Stimulated activated CD4-positive, alpha-beta T cell treated with anti-CD3 and anti-CD28 coated beads, Interleukin-4, amount 100 ng/mL, for 4 hours (primary cell): ENCODE measurements at places on chromosomes 4 and X.

GRCh38 chr4:185017964-185018772 lies at the start of gene HELT:
Gene HELT, plus strand, starts transcription at chr4:185018490. Its CDS starts 439 bp downstream, at chr4:185018929.
- DNase-seq, result no peak

GRCh38 chr4:77992581-77992980 lies 64.5 kb upstream of the FRAS1 start:
- DNase-seq, result no peak

DNA sequence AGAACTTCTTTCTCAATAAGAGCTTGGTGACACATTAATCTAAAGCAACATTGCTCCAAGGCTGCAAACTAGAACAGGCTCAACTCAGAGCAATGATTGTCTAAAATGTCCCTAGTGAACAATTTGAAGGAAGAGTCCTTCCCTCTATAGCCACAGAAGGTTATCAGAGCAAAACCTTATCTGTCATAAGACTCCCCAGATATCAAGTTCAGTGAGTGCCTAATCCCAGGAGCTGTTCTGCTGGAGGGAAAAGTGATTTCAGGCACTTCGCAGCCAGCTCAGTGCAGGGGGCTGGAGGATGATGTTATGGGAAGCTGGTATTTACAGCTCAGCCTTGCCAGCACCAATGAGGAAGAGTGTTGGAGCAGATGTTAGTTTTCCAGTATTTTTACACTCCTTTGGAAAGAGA lies 497.5 kb downstream of the INPP4B start:
- DNase-seq, result no peak

GRCh38 chr4:73189274-73189810 lies 69.3 kb downstream of the ANKRD17 start:
- no peak for DNase-seq

- DNase-seq, result no peak
Observed at GRCh38 chrX:150262456-150262855, 100.7 kb upstream of the MAMLD1 start.

GRCh38 chr4:150794706-150795105 lies 212.8 kb downstream of the MAB21L2 start:
- DNase-seq, result no peak

- DNase-seq, result no peak
Observed at GRCh38 chrX:38500866-38501265, 60.5 kb upstream of the TSPAN7 start.

- no peak for DNase-seq
Observed at GRCh38 chrX:75151827-75152592, 4.1 kb downstream of the ABCB7 start.

DNA sequence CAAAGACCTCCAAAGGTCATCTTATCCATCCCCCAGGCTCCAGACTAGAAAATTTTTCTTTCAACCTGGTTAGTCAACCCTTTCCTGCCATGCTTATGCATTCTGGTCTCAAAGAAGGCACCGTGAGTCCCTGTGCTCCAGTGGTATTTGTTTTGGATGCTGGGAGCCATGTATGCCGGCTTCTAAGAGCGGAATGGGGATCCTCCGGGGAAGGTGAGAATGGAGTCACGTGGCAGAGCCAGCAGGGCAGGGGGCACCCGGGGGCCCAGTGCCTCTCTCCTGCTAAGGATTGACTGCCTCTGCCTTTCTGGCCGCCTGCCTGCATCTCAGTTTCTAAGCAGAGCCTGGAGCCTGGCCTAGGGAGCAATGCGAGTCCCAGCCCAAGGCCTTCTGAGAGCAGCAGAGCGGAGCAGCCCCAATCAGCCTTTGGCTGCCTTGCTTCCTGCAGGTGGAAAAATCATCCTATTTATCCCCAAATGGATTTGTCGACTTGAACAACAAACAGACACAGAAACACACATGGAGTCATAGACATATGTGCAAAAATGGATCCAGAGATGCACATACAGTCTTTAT lies 141.0 kb downstream of the PJA1 start:
- DNase-seq, result no peak

- DNase-seq, result no peak
Observed at GRCh38 chr4:95957054-95957453, 117.2 kb downstream of the PDHA2 start.

GRCh38 chr4:21198683-21199082 lies 498.4 kb downstream of the PACRGL start:
- no peak for DNase-seq

- DNase-seq, result no peak
Observed at GRCh38 chr4:127450276-127450675, 182.5 kb upstream of the INTU start.

GRCh38 chr4:41930139-41930831 lies 4.9 kb upstream of the TMEM33 start:
- DNase-seq, result no peak

DNA sequence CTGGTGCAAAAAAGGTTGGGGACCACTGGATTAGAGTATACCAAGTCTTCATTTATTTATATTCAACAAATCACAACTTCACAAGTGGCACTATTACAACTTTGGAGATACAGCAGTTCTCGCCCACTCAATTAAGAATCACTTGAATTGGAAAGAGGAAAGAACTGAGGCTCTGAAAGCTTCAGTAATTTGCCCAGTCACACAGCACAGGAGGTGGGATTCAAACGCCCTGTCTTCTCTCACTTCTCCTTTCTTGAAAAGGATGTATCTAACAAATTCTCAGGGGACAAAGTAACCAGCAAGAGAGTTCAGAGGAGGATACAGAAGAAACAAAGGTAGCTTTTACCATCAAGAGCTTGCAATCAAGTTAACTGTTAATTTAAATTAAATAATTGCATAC lies 12.4 kb downstream of the SMIM14 start:
- no peak for DNase-seq

GRCh38 chrX:10949541-10949940 lies 161.6 kb upstream of the HCCS start:
- DNase-seq, result no peak

- DNase-seq, result no peak
Observed at GRCh38 chr4:108596344-108596743, 24.0 kb upstream of the RPL34 start.

DNA sequence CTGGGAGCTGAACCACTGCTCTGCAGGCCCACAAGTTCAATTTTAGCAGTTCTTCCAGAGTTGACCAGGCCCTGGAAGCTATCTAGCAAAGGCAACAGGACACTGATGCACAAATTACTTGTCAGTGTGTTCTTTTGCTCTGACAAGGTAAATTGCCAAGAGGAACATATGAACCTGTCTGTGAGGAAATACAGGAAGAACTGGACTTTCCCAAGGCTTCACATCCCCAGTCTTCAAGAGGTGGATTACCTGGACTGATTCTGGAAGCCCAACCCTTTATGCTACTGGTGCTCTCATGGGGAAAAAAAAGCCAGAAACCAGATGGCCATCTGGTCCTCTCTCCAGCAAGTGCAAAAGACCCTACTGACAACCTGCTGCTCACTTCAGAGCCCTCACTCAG lies 1.9 kb upstream of the TMEM185A start:
- DNase-seq, result no peak

DNA sequence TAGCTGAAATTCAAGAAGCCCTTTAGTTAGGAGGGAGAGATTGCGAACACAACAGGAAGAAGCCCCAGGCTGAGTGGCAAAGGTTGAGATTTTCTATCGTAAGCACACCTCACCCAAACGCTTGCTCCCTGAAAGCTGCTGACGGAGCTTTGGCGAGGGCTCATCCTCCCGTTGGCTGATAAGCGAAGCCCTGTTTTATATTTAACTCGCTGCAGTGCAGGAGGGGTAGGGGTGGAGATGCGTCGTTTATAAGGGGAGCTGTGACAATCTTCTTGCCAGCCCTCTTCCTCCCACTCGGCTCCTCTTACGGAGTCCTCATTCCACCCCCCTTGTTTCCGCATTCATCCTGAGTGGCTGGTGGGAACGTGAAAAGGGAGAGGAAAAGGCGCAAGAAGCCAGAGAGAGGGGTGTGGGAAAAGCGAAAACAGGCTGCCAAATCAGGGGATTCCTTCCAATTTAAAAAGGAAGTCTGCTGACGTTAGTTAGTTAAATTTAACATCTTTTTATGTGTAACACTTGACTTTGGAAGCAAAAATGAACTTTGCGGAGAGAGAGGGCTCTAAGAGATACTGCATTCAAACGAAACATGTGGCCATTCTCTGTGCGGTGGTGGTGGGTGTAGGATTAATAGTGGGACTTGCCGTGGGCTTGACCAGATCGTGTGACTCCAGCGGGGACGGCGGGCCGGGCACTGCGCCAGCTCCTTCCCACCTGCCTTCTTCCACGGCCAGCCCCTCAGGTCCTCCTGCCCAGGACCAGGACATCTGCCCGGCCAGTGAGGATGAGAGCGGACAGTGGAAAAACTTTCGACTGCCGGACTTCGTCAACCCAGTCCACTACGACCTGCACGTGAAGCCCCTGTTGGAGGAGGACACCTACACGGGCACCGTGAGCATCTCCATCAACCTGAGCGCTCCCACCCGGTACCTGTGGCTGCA lies at the start of gene ENPEP:
Gene ENPEP (plus strand): TSS at position 275 of the 938 bp plus-strand sequence. CDS start 260 bp downstream, at position 535.
- DNase-seq, result no peak

GRCh38 chr4:166021617-166022016 lies 148.6 kb downstream of the TLL1 start:
- DNase-seq, result no peak

DNA sequence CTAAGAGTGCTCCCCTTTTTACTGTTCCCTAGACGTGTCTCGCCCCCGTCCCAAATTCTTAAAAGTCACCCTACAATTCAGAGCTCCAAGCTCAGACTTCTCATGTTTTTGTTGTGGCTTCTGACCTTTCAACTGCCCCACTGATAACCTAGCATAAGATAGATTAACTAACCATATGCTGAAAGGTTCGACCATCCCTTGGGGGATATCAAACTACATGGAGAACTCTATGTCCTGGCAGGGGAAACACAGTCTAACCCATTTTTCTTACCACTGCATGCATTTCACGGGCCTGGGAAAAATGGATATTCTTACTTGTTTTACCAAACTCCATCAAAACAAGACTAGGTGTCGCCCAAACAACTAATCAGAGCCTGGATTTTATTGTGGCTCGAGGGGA lies 236.4 kb upstream of the MID1 start:
- no peak for DNase-seq

DNA sequence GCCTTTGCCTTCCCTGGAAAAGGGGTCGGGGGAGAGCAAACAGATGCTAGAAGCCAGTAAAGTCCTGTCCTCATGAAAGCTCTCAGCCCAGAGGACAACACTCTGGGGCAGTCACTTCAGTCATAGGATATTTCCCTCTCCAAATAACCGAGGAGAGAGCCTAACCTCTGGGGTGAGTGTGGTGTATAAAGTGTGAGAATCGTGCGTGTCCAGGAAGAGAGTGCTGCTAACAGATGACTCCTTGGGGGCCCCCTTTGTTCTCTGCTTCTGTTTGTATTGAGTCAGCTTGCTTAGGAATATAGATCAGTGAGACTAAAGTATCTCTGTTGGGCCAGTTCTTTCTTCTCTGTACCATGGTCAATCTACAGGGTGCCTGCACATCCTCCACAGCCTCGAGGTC lies 247.2 kb downstream of the PALLD start:
- no peak for DNase-seq

DNA sequence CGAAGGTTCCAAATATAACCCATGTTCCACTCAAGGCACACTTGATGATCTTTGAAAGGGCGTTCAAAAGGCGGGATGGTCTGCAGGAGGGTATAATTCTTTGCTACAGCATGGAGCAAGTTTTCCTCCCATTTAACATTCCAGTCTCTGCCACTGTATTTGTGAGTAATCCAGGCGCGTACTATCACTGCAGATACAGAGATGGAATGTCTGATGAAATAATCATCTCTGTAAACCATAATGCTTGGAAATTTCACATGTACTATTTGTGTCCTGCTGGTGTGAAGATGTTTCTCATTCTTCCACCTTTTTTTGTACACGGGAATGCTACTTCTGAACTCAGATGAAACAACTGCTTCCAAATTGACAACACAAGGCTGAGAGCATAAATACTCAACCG lies 15.5 kb downstream of the SEL1L3 start:
- DNase-seq, result no peak

- DNase-seq, result no peak
Observed at GRCh38 chr4:170089668-170090351, at the start of gene AADAT. Gene AADAT, minus strand, starts transcription at chr4:170089956. Its CDS starts 266 bp downstream, at chr4:170089690.

DNA sequence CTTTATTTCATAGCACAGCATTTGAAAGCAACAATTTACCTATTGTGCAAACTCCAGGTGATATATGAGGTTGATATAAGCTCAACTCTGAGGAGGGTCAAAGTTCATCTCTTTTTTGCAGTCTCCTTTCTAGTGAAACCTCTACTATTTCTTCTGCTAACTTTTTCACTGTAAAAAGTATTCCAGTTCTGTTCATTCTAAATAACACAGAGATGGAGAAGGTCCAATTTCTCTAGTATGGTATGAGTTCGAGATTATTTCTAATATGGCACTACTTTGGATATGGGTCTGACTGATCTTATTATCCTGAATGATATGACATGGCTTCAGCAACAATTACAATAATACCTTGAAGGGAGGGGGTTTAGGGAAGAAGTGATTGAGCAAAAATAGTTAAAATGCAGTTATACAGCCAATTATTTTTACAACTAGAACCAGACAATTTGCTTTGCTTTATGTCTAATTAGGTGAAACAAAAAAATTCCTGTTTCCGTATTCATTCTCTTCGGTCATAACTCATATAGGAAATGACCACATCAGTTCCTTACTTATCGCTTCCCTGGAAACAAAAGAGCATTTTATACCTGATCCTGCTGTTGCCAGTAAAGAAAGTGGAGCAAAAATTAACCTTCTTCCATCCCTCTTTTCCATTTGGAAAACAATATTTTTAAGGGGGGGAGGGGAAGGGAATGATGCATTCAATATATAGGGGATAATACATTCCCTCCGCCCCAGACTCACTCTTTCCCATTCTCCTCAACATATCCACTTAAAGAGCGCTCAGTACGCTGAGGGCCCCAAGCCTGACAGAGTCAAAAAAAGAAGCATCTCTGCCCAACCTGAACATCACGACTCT lies 1.0 kb downstream of the TBC1D9 start:
- no peak for DNase-seq

GRCh38 chrX:48684134-48684533 lies 535 bp downstream of the WAS start:
- DNase-seq, result no peak

- DNase-seq, result no peak
Observed at GRCh38 chr4:112513971-112514646, 1.9 kb downstream of the NEUROG2 start.

DNA sequence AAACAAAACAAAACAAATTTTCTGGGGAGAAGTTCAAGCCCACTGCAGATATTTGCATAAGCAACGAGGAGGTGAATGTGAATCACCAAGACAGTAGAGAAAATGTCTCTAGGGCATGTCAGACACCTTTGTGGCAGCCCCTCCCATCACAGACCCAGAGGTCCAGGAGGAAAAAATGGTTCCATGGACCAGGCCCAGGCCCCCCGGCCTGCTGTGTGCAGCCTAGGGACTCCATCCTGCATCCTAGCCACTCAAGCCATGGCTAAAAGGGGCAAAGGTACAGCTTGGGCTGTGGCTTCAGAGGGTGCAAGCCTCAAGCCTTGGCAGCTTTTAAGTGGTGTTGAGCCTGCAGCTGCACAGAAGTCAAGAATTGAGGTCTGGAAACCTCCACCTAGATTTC lies 54.0 kb downstream of the LPAR4 start:
- DNase-seq, result no peak

GRCh38 chr4:110533940-110534339 lies 58.0 kb downstream of the ENPEP start:
- no peak for DNase-seq
